ENCODE measurements at places on chromosomes 7 and 10. TPM values are rescaled to one million over a fixed set of nuclear protein-coding genes. Genes with fewer than 3 reads are reported as not detected.

Gene MBL2
- not detected for total RNA-seq

Gene SLC39A12
- total RNA-seq, result not detected

Gene SPOCK2
- total RNA-seq, result 41.8 TPM

Gene GRM3
- not detected for total RNA-seq

Gene CAV1
- total RNA-seq, result 552 TPM

Gene PRLHR
- total RNA-seq, result not detected

Gene KIAA1217
- 6.9 TPM for total RNA-seq

Gene KLF14
- total RNA-seq, result 0.05 TPM

Gene EIF3B
- total RNA-seq, result 257 TPM

Gene MYPN
- 0.17 TPM for total RNA-seq

Gene CHCHD2
- 215 TPM for total RNA-seq
